ENCODE measurements at places on chromosomes 13 and 19.

DNA sequence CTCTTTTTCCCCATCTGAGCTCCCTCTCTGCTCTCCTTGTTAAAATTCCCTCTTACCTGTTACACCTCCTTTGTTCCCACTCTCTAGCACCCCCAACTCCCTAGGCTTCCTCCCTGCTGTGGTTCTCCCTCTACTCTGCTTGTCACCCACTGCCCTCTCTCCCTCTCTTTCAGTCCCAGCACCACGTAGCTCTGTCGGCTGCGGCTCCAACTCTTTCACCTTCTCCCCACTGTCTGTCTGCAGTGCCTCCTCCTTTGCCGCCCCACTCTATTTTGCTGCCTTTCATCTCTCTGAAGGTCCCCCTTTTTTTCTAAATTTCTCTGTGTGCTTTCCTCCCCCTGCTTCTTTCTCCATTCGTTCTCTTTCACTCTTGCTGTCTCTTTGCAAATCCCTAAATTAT, 1.1 kb downstream of the ZNF836 start:
- DNase-seq: no peak

DNA sequence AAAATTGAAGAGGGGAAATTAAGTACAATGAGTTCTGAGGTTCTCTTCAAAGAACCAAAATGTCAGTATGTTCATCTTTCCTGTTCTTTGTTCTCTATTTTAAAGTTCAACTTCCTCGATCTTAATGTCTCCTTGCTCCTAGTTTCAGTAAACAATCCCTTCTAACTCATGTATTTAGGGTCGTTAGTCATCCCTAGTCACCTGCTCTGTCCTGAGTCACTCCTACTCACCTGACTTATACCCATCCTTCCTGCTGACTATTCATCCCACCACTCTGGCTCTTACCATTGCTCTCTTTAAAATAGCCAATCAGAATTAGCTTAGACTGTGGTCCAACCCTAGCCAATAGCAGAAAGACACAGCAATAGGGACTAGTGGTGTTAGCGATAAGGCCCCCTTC, 24.3 kb downstream of the ZNF90 start:
- DNase-seq: no peak

GRCh38 chr13:110583178-110583865, 21.8 kb upstream of the RAB20 start:
- DNase-seq: no peak

DNA sequence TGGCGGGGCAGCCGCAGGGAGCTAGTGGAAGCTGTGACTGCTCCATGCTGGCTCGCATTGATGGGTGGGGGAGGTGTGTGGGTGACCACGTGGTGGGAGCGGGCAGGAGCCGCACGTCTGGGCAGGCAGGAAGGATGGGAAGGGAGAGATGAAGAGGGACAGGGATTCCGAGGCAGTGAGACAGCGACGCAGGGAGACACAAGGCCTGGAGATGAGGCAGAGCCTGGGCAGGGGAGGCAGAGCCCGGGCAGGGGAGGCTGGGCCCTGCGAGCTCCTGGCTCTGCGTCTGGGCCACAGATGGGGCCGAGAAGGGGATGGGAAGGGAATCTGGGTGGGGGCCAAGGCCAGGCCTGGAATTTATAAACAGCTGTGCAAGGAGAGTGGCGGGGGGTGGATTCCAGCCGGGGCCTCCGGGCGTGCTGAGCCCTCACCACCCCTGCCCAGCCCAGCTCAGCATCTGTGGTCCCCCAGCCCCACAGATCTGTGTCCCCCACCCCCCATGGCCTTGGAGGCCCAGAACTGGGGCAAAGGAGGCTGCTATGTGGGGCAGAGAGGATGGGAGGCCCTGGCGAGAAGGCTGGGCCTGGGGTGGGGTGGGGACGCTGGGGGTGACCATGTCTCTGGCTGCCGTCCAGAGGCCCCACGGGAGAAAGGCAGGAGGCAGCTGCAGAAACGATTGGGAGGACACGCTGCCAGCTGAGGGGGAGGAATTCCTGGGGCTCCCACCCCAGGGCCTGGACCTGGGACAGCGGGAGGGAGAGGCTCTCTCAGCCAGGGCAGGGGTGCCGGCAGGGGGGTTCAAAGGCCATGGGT, 6.0 kb downstream of the EHD2 start:
- DNase-seq: peak; percentile 62
